CD4-positive, alpha-beta T cell (primary cell): ENCODE measurements at places on chromosomes 4 and X.

DNA sequence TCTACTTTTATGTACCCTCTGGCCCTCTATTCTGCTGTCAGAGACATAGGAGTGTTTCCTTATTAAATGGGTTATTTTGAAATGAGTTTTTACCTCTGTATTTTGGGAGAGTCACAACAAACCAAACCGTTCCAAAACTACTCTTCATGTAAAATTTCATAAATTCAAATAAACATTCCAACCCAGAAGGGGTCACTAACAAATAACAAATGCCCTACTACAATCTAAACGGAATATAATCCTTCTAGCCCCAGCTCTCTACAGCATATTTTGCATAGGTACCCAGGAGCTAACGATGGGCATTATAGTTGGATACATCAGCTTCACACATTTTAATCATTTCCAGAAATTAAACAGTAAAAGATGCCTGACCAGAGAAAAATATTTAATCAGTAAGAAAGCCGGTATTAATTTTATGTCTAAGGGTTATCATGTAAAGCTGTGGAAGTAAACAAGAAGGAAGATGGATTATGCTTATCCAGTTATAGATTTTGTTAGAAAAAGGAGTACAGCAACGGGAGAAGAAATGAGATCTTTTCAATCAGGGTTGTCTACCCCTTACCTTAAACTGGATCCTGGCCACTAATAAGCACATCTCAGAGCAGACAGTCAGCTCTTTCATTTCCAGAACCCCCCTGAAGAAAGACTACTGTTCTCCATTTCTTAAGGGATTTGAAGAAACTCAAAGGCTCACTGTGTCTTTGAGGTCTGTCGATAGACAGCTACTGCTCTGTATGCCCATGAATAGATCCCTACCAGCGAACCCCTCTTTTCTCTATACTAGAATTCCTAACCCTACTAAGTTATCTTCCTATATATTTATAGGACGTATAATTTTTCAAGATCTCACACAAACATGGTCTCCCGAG is 1.2 kb downstream of the UGDH start:
- no peak for DNase-seq

GRCh38 chr4:109875106-109875505 is 27.2 kb downstream of the LRIT3 start:
- DNase-seq: no peak

DNA sequence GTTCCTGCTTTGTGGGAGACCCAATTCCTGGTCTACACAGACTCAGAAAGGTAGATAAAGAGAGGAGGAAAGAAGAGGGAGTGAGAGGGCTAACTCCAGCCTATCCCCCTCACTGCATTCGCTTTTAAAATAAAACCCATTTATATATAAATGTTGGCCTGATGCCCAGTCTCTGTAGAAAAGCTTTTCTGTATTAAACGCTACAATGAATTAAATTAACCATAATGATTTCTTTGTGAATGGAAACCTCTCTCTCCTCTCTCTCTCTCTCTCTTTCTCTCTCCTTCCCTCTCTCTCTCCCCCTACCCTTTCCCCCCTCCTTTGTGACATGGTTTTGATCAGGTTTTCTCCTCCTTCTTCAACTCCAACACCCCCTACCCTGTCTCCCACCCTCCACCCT is 34.8 kb downstream of the PJA1 start:
- no peak for DNase-seq

- DNase-seq: no peak
These were observed 66.1 kb downstream of the DNAAF6 start for GRCh38 chrX:107272431-107272921.

DNA sequence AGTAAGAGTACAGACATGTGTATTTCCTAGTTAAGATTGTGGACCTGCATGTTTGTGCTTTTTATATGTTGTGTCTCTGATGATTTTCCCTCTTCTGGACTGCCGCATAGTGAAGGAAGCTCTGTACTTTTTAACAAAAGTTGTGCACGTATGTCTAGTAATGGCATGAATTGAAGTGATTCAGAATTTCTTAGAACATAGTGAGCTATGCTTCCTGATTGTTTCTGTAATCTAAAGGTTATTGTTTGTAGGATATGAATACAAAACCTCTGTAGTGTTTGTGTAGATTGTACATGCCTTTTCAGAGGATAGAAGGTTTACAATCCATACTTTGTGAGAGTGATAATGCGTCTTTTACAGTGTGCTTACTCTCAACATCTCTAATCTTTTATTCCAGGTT is 37.0 kb upstream of the NUDT6 start:
- DNase-seq: no peak

GRCh38 chr4:62871078-62871477 is 1538.2 kb downstream of the TECRL start:
- no peak for DNase-seq

GRCh38 chrX:54564936-54565335 is 34.9 kb downstream of the GNL3L start:
- no peak for DNase-seq

- DNase-seq: no peak
These were observed 4.3 kb downstream of the GK start for GRCh38 chrX:30657196-30658161.

- no peak for DNase-seq
These were observed 341.2 kb upstream of the FMR1 start for GRCh38 chrX:147570483-147570882.

GRCh38 chrX:71917621-71918343 is 7.1 kb downstream of the NHSL2 start:
- no peak for DNase-seq

DNA sequence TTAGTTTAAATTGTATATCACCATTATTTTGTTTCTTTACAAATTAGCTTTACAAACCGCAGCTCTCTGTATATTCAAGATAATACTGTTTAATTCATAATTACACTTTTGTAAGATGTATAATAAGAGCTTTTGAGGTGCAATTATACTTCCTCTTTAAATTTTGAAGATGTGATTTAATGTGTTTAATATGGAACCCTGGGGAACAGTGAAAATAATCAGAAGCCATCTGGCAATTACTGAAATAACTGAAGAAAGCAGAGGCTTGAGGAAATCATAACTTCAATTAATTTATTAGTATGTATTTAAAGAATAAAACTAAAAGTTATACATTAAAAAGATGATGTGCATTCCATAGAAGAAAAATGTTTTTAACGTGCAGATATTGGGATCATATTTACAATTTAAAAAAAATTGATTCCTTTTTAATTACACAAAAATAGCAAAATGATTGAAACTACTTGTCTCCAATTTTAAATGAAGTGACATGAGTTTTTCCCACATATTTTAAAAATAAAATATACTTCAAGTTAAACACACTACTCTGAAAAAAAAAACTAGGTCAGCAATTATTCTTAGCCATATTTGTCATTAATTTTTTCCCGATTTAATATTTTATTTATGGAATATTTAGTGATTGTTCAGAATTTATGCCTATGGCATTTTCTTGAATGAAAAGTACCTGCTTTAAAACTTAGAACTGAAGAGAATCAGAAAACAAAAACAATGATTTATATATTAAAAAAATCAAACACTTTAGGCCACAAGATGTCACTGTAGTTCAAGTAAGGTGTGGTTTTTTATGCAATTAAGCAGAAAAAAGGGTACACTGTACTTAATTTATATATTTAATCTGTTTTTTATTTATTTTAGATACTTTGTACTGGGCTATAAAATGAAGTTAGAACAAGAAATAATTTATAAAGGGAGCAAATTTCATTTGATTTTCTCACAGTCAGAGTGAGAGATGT is 942.7 kb upstream of the NDST4 start:
- no peak for DNase-seq

DNA sequence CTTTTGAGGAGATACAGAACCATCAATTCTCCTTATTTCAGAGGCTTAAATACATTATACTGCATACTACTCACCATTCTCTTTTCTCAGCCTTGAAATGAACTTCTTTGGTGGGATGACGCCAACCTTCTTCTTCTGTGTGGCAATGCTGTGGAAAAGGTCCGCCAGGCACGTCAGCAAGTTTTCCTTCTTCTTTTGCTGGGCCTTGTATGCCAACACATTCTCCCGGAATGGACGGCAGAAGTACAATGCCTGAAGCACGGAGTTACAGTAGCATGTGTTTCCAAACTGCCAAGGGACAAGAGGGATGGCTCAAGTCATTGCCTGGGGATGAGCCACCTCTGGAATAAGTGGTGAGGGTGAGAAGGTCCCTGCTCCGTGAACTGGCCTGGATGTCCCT is 31.2 kb downstream of the USP46 start:
- no peak for DNase-seq

- DNase-seq: no peak
These were observed 464.1 kb upstream of the TRAM1L1 start for GRCh38 chr4:117549524-117549923.

DNA sequence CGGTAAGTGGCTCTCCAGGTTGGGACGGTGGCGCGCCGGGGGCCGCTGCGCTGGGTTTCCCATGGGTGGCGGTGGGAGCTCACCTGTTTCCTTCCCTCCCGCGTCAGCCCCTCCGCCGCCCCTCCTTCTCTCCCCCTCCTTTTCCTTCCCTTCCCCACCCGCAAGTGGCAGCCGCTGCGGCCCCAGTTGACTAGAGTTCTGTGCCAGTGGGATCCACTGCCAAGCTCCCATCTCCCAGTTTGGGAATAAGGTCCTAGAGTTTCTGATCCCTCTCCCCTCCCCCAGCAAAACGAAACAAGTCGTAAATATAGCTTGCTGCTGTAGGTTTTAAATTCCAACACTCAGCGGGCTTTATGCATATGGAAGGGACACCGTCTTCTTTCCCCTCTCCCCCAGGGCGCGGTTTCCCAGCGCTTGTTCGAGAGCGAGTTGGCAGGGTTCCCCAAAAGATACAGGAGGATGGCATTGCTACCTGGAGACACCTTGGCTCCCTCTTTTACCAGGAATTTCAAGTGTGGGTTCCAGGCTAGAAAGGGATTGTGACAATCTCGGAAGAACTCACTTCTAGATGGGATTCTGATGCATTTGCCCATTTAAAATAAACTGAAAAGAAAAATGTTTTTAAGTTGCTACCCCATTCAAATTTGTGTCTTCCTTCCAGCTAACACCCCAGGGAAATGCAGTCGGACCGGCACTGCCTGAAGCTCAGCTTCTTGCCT is 1.2 kb downstream of the TLL1 start:
- DNase-seq: no peak

DNA sequence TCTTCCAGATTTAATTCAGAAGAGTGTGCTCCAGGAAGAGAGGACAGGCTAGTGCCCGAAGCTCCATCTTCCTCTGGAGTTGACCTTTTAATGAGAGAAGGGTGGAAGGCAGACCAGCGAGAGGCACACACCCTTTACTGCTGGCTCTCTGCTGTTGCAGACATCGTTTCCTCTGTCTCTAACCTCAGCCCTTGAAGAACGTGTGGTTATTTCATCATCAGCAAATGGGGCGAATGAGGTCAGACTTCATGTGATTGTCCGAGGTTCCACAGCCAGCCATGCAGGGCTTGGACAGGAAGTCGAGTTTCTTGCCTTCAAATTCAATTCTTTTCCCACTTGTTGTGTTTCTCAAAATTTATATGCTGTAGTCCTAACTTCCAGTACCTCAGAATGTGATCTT is 155.2 kb upstream of the MSX1 start:
- DNase-seq: no peak

- no peak for DNase-seq
These were observed 137.2 kb upstream of the ARHGEF9 start for GRCh38 chrX:63922221-63922620.

DNA sequence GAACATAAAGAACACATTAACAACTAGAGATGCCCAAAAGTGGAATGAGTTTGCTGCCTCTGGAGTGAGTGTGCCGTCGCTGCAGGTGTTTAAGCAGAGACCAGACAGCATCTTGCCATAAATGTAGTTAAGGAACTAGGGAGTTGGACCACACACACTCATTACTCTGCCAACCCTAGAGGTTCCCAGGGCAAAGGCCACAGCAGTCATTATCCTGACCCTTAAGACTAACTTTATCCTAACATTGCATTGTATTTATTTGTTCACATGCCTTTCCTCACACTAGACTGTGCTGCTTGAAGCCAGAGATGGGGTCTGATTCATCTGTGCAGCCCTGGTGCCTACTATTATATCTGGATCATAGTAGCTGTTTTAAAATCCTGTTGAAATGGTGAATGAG is 16.9 kb upstream of the PLA2G12A start:
- no peak for DNase-seq

DNA sequence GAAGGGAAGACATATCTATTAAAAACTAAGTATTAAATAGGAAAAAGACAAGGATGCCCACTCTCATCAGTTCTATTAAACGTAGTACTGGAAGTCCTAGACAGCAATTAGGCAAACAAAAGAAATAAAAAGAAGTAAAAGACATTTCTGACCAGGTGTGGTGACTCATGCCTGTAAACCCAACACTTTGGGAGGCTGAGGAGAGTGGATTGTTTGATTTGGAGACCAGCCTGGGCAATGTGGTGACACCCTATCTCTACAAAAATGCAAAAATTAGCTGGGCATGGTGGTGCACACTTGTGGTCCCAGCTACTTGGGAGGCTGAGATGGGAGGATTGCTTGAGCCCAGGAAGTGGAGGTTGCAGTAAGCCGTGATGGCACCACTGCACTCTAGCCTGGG is 1071.8 kb downstream of the FAT4 start:
- DNase-seq: no peak

DNA sequence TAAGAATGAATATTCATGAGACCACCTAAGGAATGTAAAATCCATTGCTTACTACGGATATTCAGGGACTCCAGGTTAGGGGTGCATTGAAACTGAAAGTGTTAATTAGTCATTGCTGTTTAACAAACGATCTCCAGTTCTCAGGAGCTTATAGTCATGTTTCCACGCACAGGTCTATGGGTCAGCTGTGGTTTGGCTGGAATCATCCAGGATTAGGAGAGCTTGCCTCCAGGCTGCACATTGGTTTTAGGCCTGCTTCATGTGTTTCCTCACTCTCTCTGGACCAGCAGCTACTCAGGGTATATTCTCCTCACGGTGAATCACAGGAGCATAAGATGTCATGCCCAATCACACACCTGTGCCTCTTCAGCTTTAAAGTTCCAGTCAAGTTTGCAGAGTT is 98.9 kb downstream of the ATXN3L start:
- DNase-seq: no peak

DNA sequence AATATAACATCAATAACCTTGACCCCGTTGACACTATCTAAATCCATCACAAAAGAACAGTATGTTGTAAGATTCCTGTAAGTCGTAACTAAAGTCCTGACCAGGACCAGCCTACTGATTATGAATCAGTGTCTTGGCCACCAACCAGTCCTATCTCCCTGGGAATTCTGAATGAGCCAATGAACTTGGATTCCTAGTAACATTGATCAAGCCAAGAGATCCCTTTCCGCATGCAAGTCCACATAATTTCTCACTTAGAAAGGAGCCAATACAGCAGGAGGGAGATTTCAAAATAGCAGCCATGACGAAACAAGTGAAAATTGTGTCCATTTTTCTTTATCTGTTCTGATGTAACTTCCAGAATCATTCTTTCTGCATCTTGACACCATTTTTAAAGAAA is 9.5 kb downstream of the XPNPEP2 start:
- DNase-seq: no peak

GRCh38 chrX:139600105-139600504 is 69.6 kb downstream of the F9 start:
- DNase-seq: no peak

DNA sequence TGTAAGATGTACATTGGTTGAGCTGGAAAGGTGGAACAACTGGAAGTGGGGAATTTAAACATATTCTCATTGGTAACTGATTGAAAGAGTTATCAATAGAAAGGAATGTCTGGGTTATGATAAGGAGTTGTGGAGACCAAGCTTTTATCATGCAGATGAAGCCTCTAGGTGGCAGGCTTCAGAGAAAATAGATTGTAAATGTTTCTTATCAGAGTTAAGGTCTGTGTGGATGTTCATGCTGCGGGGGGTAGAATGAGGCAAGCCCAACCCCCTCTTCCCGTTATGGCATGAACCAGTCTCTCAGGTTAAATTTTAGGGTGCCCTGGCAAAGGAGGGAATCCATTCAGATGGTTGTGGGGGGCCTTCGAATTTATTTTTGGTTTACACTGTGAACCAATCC is 16.0 kb downstream of the ARSD start:
- DNase-seq: no peak
